ENCODE measurements at places on chromosomes 6 and 20.

DNA sequence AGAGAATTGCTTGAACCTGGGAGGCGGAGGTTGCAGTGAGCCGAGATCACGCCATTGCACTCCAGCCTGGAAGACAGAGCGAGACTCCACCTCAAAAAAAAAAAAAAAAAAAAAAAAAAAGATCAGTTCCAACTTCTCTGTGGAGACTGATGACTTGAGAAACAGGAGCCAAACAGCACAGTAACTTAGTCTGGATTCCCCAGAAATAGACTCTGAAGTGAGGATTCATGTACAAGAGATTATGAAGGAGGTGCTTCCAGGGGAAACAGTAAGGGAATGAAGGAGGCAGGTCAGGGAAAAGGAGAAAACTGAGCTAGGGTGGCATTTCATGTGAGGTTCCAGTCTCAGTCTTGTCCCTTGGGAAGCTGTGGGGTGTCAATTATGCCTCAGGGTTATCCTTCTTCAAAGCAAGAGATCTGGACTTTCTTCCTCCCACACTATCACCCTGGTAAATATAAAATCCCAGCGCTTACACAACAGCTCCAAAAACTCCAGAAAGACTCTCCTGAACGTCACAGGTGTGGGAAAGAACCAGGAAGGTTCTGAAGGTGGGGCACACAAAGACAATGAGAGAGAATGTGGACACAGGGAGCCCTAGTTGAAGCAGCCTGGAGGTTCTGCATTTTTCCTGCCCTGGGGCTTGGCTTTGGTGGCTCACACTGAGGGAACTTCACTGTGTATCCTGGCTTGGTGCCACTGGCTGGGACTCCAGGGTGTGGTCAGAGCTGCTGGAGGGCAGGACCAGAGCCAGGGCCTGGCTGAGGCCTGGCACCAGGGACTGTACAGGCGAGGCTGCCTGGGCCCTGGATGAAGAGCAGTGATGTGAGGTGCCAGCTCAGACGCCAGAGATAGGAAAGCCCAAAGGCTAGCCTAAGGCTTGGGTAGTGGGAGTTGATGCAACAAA lies 46.8 kb downstream of the PCNA start:
- peak; percentile 56 for DNase-seq

DNA sequence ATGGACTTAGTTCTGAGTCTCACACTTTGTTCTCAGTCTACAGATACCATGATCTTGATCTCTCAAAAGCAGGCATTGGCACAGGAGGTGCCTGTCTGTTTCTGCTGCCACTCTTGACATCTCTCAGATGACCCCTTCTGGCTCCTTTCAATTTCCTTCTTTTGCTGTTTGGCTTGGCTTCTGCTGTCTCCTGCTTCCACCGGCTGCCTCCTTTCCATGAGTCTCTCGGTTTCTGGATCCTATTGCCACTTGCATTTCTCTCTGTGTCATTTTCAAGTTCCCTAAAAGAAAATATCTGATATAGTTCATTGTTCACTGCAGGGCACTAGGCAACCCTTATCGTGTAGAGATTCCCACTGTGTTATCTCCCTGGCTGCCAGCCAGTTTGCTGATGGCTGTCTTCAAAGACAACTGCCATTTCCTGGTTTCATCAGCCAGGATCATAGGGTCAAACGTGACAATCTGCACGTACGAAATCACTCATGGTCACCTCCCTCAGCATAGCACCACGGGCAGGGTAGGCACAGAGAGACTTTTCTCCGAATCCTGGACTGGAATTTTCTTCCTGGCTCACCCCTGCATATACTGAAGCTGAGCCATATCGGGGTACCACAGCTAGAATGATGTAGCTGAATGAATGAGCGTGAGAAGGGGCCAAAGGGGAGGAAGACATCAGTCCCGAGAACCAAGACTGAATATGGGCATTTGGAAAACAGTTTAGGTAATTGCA lies 144.6 kb upstream of the TMEM170B start:
- DNase-seq: peak; percentile 17

- DNase-seq: no peak
Measured at GRCh38 chr6:102581378-102582124, 1188.0 kb downstream of the GRIK2 start.

- no peak for DNase-seq
Measured at GRCh38 chr6:165659945-165660856, 2.8 kb downstream of the PDE10A start.

DNA sequence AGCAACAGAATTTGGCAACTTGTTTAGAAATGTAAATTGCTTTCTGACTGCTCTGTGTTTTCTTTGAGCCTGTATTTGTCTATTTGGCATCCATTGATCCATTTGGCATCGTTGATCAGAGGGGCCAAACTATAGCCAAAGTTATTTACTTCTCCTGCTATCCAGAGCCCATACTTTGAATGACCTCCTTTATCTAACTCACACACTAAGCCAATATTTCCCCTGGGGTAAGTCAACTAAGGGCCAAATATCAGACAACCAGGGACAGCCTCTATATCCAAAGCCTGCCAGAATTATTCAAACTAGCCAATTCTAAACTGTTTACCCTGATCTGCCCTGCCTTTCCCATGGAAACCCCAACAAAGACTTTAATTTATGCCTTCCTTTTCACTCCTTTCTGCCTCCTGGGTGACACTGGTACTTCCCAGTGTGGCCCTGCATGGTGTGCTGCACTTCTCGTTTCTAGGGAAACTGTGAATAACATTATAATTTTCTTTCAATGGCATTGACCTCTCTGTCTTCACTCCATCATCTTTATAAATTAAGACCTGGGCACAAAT lies 19.8 kb upstream of the ZNF184 start:
- no peak for DNase-seq

DNA sequence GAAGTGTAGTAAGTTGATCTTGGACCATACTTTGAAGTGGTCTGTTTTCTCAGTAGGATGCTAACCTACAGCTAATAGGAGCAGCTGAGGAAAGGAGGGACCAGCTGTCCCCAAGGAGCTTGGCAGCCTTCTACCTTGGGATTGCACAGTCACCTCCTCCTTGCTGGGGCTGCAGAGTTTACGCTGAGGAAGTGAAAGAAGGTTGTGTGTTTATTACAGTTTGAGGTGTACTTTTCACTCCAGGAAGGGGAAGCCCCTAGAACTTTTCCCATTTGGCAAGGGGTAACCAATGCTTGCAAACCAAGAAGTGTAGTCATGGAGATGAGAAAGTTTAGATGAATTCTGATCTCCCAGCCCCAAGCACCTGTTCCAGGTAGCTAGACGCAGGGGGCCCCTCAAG lies 58.8 kb downstream of the BMP6 start:
- no peak for DNase-seq
